ENCODE measurements at places on chromosomes 12 and 14.

DNA sequence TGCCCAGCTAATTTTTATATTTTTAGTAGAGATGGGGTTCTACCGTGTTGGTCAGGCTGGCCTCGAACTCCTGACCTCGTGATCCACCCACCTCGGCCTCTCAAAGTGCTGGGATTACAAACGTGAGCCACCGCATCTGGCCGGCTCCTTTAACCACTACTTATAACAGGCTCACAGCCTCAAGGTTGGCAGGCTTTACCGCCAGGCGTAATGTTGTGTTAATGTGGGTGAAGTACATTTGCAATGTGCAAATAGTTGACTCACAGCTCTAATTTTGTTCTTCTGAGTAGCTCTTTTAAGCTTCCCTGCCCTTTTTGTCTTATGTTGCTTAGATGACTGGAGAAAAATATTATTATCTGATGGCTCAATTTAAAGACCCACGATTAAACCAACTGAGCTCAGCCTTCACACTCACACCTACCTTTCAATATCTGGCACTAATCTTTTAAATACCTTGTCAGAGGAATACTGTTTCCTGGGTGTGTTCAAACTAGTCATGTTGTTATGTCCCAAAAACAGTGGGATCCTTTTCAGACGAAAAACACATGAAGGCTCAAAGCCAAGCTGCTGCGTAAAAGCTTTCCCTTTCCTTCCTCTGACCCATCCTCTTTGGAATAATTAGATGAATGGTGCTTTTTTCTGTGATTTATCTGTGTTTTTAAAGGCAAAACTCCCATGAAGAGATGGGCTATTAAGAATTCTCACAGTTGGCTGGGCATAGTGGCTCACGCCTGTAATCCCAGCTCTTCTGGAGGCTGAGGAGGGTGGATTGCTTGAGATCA lies 57.2 kb upstream of the USP44 start:
- peak; percentile 33 for DNase-seq

DNA sequence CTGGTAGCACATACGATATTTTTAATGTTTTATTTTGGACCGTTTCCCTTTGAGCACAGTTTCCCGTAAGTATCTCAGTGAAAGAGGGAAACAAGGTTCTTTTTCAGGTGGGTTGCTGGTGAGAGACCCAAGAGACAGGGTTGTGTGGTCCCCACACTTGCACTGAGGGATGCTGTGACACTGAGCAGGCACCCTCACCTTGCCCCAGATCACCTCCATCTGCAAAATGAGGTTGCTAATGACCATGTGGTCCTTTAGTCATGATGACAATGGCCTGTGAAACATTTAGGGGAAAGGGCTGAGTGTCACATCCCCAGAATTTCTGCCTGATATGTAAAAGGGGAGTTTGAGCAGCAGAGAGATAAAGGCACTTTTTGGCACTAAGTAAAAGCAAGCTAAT lies 4.3 kb downstream of the CCND2 start:
- DNase-seq, result no peak

GRCh38 chr14:51458563-51458955 lies 193.2 kb upstream of the FRMD6 start:
- DNase-seq, result peak; percentile 62

GRCh38 chr12:24054416-24054815 lies 104.9 kb upstream of the SOX5 start:
- no peak for DNase-seq

GRCh38 chr14:58245562-58245961 lies 919 bp downstream of the PSMA3 start:
- DNase-seq, result no peak
